ENCODE measurements at places on chromosomes 16 and 17. TPM values are rescaled to one million over a fixed set of nuclear protein-coding genes. Genes with fewer than 3 reads are reported as not detected.

- no peak for DNase-seq
Observed at GRCh38 chr17:62627904-62628633, 599 bp downstream of the MRC2 start.

DNA sequence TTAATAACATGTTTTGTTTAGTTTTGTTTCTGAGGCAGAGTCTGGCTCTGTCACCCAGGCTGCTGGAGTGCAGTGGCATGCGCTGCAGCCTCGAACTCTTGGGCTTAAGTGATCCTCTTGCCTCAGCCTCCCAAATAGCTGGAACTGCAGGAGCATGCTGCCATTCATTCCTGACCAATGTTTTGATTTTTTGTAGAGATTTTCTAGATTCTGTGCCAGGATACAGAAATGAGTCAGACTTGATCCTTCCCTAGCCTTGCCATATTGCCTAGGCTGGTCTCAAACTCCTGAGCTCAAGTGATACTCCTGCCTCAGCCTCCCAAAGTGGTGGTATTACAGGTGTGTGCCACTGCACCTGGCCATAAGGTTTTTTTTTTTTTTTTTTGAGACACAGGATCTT lies 17.7 kb downstream of the TAOK1 start:
- no peak for DNase-seq

The SMIM5 gene
- not detected for total RNA-seq

The MSRB1 gene
- 27.6 TPM for total RNA-seq

DNA sequence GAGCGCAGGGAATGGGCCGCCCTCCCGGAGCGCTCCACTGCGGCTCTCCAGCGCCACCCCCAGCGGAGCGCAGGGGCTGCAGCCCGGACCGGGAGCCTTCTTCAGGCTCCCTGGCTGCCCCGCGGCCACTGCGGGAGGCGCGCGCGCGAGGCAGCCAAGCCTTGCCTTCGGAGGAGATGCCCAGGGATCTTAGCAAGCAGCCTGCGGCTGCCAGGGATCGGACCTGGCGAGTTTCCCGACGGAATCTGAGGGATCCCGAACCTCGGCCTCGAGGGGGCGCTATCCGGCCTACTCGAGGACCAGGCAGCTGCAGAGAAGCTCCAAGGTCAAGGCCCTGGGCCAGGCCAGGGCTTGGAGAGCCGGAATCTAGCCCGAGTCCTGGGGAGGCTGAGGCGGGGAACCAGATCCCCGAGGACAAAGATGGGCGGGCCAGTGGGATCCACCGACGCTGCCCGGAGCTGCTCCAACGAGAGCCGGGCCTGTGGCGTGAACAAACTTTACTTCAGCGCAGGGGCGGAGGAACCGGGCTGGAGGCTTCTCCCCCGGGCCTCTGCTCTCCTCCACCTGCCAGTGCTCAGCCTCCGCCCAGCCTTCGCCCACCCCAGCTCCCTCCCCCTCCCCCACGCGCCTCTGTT lies at the start of gene IRX6:
IRX6 (plus strand) TSS at position 567 of the 635 bp plus-strand sequence. CDS start 889 bp downstream, outside the sequence.
- no peak for DNase-seq

DNA sequence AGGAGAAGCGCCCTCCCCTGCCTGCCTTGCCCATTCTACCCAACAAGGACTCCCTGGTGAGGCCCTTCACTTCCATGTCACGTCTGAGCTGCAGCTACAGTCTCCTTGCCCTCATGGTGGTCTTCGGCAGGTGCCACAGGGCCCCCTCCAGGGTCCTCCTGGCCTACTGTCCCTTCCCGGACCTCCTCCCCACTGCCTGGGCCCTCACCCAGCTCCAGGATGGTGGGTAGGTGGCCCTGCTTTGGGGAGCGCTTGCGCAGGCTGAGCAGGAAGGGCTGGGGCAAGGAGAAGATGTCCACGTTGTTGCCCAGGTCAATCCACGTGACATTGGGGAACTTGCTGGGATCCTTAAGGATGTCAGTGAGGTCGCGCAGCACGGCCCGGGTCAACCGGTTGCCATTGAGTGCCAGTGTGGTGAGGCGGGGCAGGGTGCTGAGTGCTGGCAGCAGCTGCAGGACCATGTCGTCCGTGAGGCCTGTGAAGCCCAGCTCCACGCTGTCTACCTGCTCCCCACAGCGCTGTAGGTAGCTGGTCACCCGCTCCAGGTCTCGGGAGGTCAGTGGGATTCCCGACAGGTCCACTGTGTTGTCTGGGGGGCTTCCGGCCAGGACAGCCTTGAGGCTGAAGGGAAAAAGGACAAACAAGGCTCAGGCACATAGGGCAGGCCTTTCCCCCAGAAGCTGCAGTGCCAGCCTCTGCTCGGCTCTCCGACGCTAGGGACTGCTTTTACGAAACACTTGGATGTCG lies 28.3 kb downstream of the TRPV2 start:
- peak; percentile 46 for DNase-seq

DNA sequence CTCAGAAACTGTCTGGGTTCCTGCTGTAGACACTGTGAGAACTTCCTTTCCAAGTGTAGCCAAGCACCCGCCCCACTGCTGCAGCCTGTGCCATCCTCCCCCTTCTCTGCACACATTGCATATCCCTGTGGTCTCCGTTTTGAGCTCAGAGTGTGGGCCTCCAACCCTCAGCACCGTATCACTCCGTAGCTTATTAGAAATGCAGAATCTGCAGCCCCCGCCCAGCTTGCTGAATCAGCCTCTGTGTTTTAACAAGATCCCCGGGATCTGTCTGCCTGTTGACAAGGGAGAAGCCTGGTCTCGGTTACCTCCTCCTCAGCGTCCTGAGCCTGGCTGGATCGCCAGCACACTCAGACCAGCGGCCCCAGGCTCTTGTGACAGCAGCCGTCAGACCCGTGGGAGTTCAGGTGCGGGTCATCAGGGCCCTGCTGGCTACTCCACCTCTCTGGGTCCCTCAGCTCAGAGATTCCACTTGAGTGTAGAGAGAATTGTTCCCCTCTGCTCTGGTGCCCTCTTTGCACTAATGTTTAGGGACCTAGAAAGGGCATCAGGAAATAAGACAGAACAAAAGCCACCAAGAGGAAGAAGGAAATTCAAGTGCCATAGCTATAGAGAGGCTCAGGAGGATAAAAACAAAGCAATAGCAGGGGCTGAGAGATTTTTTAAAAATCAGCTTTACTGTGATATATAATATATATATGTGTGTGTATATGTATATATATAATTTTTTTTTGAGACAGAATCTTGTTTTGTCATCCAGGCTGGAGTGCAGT lies 92.3 kb downstream of the PITPNC1 start:
- DNase-seq, result no peak

DNA sequence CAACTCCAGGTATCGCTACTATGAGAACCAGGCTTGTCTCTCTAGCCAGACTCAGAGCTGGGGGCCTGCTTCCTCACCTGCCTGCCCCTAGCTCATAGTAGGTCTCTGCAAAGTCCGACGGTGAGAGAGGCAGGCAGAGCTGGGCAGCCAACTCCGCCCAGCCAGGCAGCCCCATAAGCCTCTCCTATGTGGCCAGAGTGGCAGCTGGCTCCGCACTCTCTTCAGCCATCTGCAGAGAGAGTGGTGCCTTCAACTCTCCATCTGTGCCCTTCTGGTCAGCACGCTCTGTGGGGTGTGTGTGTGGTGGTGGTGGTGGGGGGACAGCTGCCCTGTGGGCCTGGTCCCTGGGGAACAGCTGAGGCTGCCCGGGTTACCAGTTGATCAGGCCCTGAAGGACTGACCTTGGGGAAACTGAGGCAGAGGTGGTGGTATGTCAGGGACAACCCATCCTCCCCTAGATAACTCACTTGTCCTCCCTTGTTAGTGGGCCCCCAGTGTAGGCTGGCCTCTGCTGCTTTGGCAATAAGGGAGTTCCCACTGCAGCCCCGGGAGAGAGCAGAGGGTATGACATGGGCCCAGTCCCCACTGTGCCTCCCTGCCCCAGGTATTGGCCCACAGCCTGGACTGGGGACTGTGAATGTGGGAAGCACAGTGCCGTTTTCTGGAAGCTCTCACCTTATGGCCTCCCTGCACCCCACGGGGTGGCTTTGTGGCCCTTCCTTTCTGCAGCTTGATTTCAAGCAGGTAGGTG lies 1.8 kb upstream of the ADGRG1 start:
- DNase-seq, result no peak

The ZNF385C gene
- total RNA-seq, result 1.5 TPM

- DNase-seq, result no peak
Observed at GRCh38 chr17:67016039-67016762, 28.2 kb upstream of the CACNG1 start.

The MRPL45 gene
- 82.7 TPM for total RNA-seq

The CMTM2 gene
- not detected for total RNA-seq

GRCh38 chr16:739560-740458 lies 988 bp downstream of the CIAO3 start:
- DNase-seq, result no peak

The MRPL12 gene
- total RNA-seq, result 164 TPM

GRCh38 chr17:18362698-18363100 lies 651 bp downstream of the SHMT1 start:
- peak; percentile 64 for DNase-seq

DNA sequence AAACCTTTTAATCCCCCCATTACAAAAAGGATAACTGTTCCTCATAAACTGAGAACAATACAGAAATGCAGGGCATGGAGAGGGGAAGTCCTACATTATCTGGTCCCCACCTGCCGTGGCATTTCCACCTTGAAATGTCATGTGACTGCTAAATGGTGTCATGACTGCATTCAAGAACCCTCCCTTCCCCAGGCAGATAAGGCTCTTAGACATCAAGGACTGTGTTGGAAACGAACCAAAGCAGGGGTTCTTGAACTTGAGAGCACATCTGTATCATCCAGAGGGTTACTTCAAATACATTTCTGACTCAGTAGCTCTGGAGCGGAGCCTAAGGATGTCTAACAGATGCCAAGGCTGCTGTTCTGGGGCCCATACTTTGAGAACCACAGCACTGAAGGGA lies 18.4 kb downstream of the CMTM3 start:
- no peak for DNase-seq

The AANAT gene
- not detected for total RNA-seq

All from Caco-2 (cell line).